ENCODE measurements at places on chromosomes 2 and 18.

- no peak for DNase-seq
Measured at GRCh38 chr2:240377366-240377765, 58.1 kb upstream of the GPC1 start.

GRCh38 chr2:173008786-173009185, 66.9 kb upstream of the MAP3K20 start:
- DNase-seq, result no peak

- DNase-seq, result no peak
Measured at GRCh38 chr2:98037666-98038336, 42.1 kb upstream of the TMEM131 start.

DNA sequence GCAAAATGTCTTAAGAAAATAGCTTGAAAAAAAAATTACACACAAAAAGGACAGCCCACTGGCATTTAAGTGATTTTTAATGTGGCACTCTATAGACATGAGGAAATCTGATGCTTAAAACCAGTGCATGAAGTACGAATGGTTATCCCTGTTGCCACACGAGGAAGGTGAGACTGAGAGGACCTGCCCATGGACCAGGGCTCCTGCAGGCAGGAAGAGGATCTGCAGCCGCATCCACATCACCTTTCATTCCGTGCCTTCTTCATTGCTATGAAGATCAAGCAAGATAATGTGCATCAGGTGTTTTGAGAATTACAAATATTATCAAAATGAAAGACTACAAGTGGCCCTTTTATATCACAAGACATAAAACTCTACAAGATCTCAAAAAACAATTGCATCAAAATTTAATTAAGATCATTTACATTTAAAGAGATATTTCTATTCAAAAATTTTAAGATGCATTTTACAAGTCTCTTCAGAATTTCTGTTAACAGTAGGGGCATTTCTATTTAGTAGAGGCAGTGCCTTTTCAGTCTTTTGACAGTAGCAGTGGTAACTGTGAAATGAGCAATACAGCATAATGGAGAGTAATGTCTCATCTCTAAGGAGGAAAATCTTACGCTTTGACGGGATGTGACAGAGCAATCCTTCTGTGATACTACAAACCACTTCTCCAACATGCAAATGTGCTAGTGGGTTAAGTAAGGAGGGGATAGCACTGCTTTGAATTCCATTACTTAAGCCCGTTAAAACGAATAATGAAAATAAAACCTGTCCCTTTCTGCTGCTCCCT, 83.4 kb downstream of the SLC5A7 start:
- no peak for DNase-seq

- DNase-seq, result no peak
Measured at GRCh38 chr2:221761260-221761659, 189.2 kb upstream of the EPHA4 start.

- DNase-seq, result no peak
Measured at GRCh38 chr2:135899567-135899966, 23.3 kb upstream of the MCM6 start.

- no peak for DNase-seq
Measured at GRCh38 chr18:75075016-75075305, 134.0 kb downstream of the PTGR3 start.

GRCh38 chr18:79489899-79490625, 94.3 kb downstream of the NFATC1 start:
- no peak for DNase-seq

- DNase-seq, result no peak
Measured at GRCh38 chr2:51711766-51712165, 679.8 kb upstream of the NRXN1 start.

- DNase-seq, result no peak
Measured at GRCh38 chr2:3102922-3103569, 274.6 kb downstream of the EIPR1 start.

DNA sequence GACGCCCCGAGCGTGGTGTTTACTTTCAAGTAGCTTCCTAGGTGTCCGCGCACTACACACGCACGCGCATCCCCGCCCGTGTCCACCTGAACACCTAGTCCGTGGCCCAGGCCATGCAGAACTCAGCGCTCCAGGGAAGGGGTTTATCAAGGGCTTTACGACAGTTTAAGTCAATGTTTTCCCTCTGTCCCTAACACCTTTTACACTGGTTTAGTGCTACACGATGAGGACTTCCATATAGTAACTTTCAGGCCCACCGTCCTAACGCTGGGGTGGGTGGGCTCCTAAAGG, 1.4 kb upstream of the BCL2 start:
- DNase-seq, result no peak
